ENCODE measurements at places on chromosomes 4 and X. TPM values are rescaled to one million over a fixed set of nuclear protein-coding genes. Genes with fewer than 3 reads are reported as not detected.

PPBP gene
- total RNA-seq, result not detected

ERVMER34-1 gene
- 0.16 TPM for total RNA-seq

RRH gene
- total RNA-seq, result not detected

PAGE2 gene
- total RNA-seq, result not detected

LEF1 gene
- total RNA-seq, result not detected

MGARP gene
- total RNA-seq, result 48.2 TPM

ARAP2 gene
- 0.16 TPM for total RNA-seq

SH2D1A gene
- not detected for total RNA-seq

ACSL1 gene
- 29.5 TPM for total RNA-seq

All from cardiac atrium fibroblast (primary cell).